ENCODE measurements at places on chromosomes 3 and 15.

GRCh38 chr15:79540551-79540950 is 108.4 kb downstream of the MINAR1 start:
- no peak for DNase-seq

GRCh38 chr3:149462051-149462450 is 12.4 kb upstream of the TM4SF4 start:
- no peak for DNase-seq

- DNase-seq = no peak
These were observed 34.8 kb downstream of the DENND4A start for GRCh38 chr15:65757256-65757655.

DNA sequence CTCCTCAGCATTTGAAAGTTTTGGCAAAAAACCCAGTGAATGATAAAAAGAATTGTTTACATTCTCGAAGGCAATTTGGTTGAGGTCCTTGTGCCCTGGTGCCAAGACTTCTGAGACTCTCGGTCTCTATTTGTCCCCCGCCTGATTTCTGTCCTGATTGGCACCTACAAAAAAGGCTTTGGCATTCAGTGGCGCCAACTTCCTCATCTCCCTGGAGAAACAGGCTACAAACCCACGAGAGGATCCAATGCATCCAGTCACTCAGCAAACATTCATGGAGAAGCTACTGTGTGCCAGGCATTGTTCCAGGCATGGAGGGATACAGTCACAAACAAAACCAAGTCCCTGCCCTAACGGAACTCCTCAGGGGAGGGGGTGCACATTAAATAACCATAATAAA is 42.7 kb downstream of the HES1 start:
- DNase-seq = no peak

- no peak for DNase-seq
These were observed 50.7 kb downstream of the CLDN11 start for GRCh38 chr3:170469151-170470062.
